Gastroesophageal sphincter (tissue), 4 donors: ENCODE measurements at places on chromosomes 3 and 15. TPM values are rescaled to one million over a fixed set of nuclear protein-coding genes. Genes with fewer than 3 reads are reported as not detected.

RETNLB gene
- total RNA-seq: not detected

NAALADL2 gene
- total RNA-seq: 5.6 TPM

IMPG2 gene
- total RNA-seq: 0.96 TPM

GOLGA6L4 gene
- total RNA-seq: 7.3 TPM

TMEM40 gene
- total RNA-seq: not detected
